Activated naive CD4-positive, alpha-beta T cell treated with anti-CD3 and anti-CD28 coated beads, Interleukin-2, amount 50 U/mL, for 16 hours (primary cell): ENCODE measurements at places on chromosomes 1 and 21.

GRCh38 chr1:195188821-195189220 lies 1419.4 kb downstream of the KCNT2 start:
- DNase-seq, result no peak

DNA sequence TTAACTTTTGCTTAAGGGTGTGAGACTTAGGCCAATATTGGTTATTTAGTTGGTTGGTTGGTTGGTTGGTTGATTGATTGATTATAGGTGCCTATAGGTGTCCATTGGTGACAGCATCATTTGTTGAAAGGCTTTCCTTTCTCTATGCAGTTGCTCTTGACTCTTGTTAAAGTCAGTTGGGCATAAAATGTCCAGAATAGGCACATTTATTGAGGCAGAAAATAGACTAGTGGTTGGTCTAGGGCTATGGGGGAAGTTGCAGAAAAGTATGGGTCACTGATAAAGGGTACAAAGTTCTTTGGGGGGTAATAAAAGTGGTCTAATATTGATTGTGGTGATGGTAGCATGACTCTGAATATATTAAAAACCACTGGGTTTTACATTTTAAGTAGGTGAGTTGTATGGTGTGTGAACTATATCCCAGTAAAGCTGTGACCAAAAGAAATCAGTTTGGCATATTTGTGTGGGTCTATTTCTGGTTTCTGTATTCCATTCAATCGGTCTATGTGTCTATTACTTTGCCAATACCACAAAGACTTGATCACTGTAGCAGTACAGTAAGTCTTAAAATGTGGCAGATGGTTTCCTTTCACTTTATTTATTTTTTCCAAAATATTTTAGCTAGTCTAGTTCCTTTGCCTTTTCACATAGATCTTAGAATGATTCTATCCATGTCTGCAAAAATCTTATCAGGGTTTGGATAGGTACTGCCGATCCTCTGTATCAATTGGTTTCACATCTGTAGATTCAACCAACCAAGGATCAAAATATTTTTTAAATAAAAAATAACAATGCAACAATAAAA lies 63.0 kb downstream of the ATP1A1 start:
- DNase-seq, result no peak

- peak; percentile 56 for DNase-seq
These were observed 543 bp upstream of the EPHB2 start for GRCh38 chr1:22709891-22710700.

- DNase-seq, result no peak
These were observed 5.4 kb downstream of the PAX7 start for GRCh38 chr1:18635891-18636595.

GRCh38 chr1:215156232-215156631 lies 73.7 kb downstream of the KCNK2 start:
- no peak for DNase-seq

- no peak for DNase-seq
These were observed 12.0 kb upstream of the PCBP3 start for GRCh38 chr21:45631540-45631939.

DNA sequence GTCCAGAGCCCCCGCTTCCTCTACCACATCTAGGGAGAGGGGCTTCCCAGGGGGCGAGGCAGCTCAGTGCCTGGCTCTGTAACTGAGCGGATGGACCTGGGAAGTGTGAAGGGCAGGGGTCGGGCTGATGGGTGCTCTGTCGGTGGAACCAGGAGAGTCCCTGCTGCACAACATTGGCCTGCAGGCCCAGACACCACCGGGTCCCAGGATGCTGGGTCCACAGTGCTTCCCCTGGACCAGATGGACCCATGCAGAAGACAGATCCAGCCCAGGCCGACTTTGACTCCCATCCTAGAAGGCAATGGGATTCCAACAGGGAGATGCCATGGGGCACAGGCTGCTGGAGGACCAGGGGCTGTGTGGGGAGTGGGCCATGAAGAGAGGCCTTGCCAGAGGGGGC lies 212.9 kb downstream of the GRIK3 start:
- DNase-seq, result no peak

DNA sequence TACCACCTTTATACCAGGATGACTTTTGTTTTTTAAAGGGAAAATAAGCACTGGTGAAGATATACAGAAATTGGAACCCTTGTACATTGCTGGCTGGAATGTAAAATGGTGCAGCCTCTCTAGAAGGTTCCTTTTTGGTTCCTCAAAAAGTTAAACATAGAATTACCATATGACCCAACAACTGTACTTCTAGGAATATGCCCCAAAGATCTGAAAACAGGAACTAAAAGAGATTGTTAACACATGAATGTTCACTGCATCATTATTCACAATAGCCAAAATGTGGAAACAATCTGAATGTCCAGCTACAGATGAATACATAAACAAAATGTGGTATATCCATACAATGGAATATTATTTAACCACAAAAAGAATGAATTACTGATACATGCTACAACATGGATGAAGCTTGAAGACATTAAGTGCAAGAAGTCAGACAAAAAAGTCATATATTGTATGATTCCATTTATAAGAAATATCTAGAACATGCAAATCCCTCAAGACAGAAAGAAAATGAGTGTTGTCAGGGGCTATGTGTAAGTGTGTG lies 84.9 kb upstream of the DMRTA2 start:
- DNase-seq, result no peak

GRCh38 chr1:234559902-234560676 lies 49.9 kb downstream of the IRF2BP2 start:
- no peak for DNase-seq

GRCh38 chr1:172607145-172607544 lies 51.8 kb upstream of the FASLG start:
- no peak for DNase-seq

DNA sequence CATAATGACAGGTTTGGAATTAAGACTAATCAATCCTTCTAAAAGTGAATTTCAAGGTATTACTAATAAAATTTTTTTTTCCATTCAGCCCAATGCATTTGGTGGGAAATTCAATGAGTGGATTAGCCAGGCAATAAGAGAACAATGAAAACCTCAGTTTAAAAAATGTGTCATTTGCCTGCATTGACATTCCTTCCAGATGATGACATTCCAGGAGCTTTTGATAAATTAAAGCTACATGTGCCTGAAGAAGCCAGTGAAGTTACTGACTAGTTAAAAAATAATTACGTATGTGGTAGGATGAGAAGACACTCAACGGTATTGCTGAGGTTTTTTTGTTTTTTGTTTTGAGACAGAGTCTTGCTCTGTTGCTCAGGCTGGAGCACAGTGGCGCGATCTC lies 37.9 kb upstream of the RC3H1 start:
- no peak for DNase-seq

DNA sequence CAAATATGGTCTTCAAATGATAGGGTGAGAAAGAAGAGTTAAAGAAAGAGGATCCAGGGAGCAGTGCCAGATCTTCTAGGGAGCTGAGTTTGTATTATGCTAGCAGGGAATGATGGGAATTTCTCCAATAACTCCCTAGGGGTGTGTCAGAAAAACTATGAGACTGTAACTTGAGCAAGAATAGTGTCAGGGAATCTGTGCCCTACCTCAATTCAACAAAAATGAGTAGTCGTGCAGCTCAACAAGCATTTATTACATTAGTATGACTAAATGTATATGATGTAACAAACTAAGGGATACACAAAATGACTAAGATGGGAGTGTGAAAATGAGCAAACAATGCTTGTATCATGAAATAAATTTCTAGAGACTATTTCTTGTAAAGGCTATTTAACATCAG lies 24.2 kb downstream of the SPAG17 start:
- no peak for DNase-seq

GRCh38 chr21:33884376-33885171 lies 31.0 kb downstream of the ATP5PO start:
- DNase-seq, result no peak

- DNase-seq, result no peak
These were observed 15.1 kb downstream of the MTFR1L start for GRCh38 chr1:25834894-25835293.

GRCh38 chr1:40842691-40843090 lies 19.5 kb downstream of the CITED4 start:
- DNase-seq, result no peak

- DNase-seq, result no peak
These were observed 138.4 kb upstream of the LHX8 start for GRCh38 chr1:74995821-74996220.

DNA sequence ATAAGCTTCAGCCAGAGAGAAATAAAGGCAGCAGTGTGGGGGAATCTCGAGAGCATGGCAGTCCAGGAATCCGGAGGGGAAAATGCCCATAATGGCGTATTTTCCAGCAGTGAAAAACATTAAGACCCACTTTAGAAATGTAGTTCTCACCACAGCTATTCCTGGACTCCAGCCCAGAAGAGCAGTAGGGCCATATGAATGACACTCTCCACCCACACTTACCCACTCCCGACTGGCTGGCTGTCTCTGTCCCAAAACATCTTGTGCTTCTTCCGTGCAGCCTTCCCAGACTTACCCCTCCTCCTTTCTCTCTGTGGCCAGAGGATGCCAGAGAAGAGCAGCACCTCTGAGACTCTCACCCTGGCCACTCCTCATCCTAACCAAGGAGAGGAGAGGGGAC lies 56.4 kb downstream of the TRABD2B start:
- DNase-seq, result no peak

DNA sequence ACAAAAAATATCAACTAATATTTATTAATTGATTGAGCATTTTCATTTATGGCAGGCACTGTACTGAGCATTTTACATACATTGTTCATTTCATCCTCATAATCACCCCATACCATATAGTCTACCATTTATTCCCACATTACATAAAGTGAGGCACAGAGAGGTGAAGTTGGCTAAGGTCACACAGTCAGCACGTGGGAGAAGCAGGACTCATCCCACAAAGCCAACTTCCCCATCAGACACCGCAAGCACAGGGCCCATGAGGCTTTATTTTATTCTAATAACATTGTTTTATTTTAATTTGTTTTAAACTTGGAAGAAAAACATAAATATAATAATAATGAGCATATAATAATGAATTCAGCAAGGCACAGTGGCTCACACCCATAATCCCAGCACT lies 43.1 kb upstream of the CAPZB start:
- DNase-seq, result no peak

DNA sequence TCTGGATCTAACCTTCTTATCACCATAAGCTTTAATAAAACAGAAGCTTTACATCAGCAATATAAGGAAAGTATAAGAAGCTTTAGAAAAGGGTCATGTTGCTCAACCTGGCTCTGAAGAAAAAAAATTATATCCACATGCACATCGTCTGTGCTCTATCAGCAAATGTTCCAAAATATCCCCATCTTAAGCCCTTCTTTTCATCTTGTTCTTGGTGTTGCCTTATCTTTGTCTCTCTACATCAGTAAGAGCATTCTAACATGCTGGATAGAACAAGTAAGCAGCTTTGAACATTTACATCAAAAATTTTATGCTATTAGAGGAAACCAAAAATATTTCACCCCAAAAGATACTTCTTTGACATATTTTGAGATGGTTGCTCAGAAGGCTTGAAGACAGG lies 157.8 kb upstream of the SNX7 start:
- DNase-seq, result no peak

DNA sequence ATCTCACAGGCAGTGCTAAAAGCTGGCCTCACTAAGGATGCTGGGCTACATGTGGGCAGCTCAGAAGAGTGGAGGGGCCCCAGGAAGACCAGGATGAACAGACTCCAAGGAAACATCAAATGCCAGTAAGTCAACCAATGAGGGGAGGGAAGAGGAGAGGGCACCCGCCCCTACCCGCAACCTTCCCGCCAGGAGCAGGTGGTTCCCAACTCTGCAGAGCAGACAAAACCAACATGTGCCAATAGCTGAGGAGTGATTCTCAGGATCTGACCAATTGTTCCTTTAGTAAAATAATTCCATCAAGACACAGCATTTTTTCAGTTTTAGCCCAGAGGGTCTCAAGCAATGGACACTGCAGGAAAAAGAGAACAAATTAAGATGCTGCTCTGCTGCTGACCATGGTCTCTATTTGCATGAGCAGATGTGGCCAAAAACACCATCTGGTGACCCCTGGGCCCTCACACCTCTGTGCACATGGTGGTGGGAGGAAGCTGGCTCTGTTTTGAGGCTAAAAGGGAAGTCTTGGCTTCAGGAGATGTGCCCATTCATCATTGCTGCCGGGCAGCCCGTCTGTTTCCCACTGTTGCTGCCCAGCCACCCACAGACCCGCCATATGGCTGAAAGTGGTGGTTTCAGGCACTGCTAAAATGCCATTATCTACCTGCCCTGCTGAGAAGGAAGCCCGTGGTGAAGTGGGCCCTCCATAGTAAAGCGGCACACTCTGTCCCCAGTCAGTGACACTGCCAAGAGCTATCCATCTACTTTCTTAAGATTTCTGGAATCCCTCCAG lies 231.8 kb downstream of the KCNH1 start:
- no peak for DNase-seq

- no peak for DNase-seq
These were observed 17.7 kb upstream of the STX12 start for GRCh38 chr1:27755286-27755685.

GRCh38 chr1:210250665-210250997 lies 18.0 kb downstream of the SERTAD4 start:
- no peak for DNase-seq

DNA sequence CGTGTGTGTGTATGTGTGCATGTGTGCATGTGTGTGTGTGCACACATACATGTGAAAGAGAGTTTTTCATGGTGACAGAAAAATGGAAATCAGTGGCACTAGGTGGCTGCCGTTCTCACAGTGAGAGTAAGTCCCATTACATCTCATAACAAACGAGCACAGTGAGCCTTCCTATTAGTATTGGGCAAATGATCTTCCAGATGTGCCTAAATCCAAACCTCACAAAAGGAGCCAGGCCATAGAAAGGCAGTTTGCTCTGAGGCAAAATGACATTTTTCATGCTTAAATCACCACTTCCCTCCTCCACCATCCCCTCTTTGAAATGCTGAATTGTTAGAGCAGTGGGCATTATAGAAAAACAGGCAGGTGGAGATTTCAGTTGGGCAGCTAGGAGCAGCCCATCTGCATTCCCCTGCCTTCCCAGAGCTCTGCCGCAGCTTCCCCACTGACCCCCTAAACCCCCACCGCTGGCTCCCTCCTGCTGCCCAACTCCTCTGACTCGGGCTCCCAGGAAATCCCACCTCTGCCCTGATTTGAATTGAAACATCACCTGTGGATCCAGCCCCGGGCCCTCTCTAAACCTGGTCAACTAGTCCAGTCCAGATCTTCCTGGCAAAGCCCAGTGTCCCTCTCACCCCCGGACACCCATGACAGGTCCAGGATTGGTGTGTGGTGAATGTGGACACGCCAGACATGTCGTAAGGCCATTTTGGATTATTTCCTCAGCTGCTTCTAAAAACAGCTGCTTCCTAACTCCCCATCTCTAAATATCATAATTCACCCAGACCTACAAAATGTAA lies 190.5 kb downstream of the SEC16B start:
- DNase-seq, result no peak

- DNase-seq, result peak; percentile 39
These were observed 29.7 kb downstream of the SSBP3 start for GRCh38 chr1:54376430-54377039.

DNA sequence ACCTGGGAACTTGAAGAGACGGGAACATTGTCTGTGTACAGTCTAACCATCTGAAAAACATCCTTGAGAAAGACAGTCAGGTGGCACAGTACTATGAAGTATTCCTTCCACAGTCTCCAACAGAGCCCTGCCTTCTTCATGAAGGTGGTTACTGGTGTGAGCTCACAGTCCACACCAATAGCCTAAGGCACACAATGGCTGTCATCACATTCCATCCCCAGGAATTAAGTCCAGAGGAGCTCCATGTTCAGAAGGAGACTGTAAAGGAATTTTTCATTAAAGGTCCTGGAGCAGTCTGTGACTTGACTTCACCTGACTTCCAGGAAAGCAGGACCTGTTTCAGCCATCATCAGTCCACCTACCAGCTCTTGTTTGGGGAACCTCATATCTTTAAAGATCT lies 180.2 kb downstream of the C1orf21 start:
- DNase-seq, result no peak
